Stimulated activated CD8-positive, alpha-beta memory T cell treated with anti-CD3 and anti-CD28 coated beads, Interleukin-7, amount 100 ng/mL, for 4 hours (primary cell): ENCODE measurements at places on chromosomes 5 and 9.

DNA sequence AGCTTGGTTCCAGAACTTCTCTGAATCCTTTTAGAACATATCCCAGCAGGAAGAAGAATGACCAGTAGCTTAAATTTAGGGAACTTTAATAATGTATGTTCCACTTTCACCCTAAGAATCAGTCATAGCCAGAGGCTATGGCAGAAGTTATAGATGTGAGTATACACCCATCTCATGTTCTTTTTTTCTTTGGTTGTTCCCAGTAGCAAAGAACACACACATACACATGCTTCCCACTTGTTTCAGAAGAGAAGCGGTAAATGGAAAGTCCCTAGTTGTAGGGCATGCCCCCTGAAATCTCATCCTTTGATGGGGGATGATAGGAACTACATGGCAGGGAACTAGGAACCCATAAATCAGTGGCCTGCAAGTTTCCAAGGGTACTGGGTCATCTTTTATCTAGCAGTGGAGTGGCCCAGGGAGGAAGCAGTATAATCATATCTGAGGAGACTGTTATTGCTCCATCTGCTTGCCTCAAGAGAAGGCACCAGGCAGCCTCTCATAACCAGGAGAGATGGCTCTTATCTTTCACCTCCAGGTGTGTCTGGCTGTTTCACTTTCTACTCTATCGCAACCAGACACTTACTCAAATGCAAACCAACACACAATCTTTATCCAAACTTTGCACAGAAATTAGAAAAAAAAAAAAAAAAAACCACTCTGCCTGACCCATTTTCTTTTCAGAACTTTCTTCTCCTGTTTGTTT is 109.5 kb downstream of the SNCAIP start:
- DNase-seq = no peak

- DNase-seq = no peak
Measured at GRCh38 chr5:156367597-156367996, 40.6 kb downstream of the SGCD start.

DNA sequence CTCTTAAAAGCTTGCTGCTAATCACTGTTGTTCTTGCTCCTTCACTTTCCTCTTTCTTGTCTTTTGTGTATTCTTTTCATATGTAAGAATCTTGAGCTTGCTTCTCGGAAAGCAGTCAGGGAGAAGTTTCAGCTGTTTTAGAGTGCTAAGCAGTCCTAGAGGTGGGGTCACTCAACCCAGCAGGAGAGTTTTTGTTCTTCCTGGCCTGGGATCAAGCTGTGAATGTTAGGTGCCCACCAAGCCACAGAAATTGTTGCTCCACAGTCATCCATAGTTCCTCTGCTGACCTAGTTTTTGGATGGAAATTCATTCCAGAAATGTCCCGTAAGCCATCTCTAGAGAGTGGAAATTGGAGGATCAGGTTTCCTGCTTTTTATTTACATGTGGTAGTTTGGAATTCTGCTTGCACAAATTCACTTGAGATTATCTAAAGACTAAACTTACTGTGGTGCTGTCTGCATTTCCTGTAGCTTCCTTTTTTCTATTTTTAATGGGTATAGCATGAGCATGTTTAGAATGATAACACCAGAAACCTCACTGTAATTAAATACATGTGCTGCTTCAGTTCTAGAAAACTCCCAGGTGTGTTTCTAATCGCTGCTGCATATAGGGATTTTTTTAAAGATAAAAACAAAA is 108.7 kb downstream of the MAST4 start:
- DNase-seq = no peak

- no peak for DNase-seq
Measured at GRCh38 chr5:157516626-157517325, 56.8 kb downstream of the NIPAL4 start.

DNA sequence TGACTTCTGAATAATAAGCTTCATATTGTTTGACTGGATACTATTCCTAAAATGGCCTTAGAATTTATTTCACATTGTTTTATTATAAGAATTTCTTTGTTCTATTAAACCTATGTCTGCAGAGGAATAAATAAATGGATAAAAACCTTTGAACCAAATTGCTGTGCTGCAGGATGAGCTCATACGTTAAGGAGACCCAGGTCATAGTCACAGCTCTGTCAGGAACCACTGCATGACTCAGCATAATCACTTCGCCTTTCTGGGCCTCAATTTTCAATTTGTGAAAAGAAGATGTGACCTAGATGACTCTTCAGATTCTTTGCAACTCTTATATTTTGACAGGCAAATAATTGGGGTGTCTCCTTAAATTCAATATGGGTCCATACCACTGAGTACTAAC is 36.7 kb upstream of the HMHB1 start:
- DNase-seq = no peak
